Stimulated activated CD8-positive, alpha-beta memory T cell treated with anti-CD3 and anti-CD28 coated beads, Interleukin-7, amount 100 ng/mL, for 24 hours (primary cell): ENCODE measurements at places on chromosomes 1 and 21.

DNA sequence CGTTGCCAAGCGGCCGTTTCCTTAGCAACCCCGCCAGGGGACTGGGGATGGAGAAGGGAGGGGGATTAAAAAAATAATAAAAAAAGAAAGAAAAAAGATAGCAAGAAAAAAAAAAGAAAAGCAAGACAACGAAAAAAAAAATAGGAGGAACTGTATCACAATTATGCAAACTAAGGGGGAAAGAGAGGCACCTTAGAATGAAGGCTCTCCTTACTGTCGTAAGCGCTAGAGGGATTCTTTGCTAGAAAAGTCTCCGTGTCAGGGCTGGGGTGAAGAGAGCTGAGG lies 625 bp upstream of the NEGR1 start:
- no peak for DNase-seq

- no peak for DNase-seq
These were observed 120.0 kb downstream of the S1PR1 start for GRCh38 chr1:101356604-101357443.

DNA sequence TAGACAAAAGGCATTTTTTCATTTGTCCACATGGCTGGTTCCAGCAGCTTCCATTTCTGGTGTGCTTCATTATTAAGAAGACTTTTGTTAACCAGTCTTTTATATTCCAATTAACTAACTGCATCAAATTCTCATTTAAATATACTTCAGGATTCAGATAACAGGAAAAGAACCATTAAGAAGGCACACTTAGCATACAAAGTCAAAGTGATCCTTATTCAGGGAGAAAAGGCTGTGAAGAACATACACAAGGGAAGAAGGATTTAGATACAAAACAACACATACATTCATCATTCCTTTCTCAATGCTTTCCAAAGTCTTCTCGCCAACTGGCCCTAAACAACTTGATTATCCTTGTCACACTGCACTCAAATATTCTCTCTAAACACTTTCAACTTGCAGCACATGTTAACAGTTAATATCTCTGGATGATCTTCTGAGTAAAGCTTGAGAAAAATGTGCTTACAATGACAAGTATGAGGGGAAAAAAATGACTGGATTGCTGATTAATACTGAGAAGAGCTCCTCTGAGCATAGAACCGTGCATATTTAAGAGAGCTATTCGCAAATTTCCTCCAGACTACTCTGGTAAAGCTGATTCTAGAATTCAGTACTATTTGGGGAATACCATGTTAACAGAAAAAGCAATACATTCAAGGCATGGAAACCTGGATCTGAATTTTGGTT lies 225.2 kb upstream of the TNR start:
- no peak for DNase-seq

DNA sequence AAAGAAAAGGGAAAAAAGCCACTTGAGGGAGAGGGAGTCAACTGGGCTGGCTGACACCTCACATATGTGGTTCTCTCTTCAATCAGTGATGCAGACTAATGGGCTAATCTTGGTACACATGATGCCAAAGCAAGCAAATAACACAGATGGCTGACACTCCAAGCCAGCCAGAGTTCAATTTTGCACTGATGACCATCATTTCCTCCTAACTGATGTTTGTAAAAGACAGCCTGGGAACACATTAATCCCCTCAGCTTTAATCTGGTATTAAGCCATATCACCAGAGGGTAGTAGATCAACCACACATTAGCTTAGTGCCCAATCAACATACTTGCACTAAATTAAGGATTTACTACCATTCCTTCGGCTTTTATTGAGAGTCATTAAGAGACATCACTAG lies 2.8 kb downstream of the VPS72 start:
- DNase-seq = no peak

DNA sequence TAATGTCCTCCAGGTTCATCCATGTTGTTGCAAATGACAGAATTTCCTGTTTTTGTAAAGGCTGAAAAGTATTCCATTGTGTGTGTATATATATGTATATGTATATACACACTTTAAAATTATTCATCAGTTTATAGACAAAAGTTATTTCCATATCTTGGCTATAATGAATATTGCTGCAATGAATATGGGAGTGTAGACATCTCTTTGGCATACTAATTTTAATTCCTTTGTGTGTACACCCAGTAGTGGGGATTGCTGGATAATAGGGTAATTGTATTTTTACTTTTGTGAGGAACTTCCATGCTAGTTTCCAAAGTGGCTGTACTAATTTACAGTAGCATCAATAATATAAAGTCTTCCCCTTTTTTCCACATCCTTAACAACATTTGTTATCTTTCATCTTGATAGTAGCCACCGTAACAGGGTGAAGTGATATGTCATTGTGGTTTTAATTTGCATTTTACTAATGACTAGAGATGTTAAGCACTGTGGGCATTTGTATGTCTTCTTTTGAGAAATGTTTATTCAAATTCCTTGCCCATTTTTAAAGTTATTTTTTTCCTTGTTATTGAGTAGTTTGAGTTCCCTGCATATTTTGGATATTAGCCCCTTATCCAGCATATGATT lies 243.0 kb downstream of the PDE4B start:
- DNase-seq = no peak
